ENCODE measurements at places on chromosomes 6 and 20.

- DNase-seq = no peak
Observed at GRCh38 chr20:46905364-46906125, 10.9 kb downstream of the EYA2 start.

DNA sequence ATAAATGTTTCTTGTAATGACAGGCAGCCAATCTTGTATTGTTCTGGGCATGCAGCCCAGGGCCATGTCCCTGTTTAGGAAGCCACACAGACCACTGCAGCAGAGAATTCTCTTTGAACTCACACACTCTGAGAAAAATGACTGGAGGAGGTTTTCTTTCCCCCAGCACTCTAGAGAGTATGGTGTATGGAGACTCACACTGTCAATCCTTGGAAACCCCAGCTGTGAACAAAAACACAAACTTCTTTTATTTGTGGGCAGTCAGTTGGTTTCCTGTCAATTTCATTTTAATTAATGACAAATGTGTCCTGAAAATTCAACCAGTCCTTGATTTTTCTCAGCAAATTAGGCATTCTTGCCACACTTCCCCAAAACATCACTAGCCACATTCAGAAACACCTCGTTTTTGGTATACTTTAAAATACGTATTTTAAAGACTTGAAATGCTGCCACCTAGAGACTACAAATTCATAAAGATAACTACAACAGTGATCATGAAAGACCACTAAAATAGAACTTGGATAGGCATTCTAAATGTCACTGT is 52.9 kb upstream of the UFL1 start:
- no peak for DNase-seq

DNA sequence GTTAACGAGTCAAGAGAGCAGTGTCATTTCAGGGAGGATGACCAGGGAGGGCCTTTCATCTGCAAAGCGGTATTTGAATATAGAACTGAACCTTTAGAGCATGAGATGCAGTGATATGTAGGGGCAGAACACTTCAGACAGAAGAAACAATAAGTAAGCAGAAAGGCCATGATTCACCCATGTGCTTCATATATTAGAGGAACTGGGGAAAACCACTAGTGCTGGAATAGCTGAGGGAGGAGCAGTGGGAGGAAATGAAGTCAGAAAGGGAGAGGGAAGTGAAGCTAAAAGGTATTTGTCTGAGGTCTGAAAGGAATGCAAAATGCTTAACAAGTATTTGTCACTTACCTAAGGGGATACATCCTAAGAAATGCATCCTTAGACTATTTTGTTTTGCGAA is 391.2 kb downstream of the ADGRB3 start:
- no peak for DNase-seq

DNA sequence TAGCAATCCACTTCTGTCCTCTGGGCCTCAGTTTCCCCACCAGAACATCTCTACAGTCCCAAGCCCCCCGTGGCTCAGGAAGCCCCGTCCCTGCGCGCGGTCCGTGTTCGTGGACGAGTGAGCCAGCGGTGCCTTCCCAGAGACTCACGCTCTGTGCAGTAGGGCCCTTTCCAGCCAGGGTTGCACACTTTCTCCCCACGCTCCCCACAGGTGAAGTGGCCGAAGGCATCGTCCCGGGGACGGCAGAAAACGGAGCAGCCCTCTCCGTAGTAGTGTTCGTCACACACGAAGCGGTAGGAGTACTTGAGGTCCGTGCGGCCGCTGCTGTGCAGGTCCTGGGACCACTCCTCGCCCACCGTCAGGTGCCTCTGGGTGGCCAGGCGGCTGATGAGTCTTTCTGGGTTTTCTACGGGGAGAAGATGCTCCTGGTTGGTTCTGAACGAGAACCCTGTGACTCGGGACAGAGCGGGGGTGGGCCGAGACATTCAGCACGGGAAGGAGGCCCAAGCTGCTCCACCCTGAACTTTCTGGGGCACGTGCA is 2.7 kb downstream of the DLL1 start:
- DNase-seq = no peak

GRCh38 chr6:87848616-87849015 is 146.6 kb upstream of the AKIRIN2 start:
- no peak for DNase-seq

DNA sequence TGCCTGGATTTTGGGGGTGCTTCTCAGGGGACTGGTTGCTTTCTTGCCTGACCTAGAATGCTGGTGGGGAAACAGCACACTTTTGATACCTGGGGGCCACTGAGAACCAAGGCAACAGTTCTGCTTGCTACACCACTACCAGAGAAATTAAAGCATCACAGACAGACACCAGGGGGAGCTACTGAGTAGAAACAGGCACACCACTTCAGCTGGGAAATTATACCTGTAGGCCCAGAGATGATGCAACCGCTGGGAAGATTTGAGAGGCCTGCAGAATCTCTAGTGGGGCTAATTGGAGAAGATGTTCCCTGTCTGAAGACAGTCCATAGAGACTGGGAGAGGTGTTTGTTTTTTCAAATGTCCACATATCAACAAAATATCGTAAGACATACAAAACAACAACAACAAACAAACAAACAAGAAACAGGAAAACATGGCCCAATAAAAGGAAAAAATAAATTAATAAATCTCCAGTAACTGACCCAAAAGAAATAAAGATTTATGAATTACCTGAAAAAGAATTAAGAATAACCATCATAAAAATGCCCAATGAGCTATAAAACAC is 129.4 kb upstream of the RIN2 start:
- peak; percentile 42 for DNase-seq

DNA sequence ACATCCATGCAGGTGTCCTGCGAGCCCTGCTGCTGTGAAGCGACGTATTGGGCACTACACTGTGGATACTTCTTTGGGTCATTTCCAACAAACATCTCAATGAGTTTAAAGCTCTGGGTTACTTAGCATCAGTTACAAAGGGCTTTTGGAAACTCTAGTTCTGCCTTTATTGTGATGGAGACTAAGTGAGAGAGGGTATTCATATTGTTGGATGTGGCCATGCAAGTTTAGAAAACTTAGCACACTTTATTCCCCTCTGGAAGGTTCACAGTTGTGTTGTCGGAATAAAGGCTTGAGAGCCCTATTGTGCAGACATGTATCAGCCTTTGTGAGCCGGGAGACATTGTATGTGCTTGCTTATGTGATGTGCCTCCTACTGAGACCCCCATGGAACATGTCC is 22.1 kb downstream of the DUSP22 start:
- DNase-seq = no peak

- no peak for DNase-seq
Observed at GRCh38 chr6:150692604-150693003, 92.9 kb downstream of the PLEKHG1 start.

DNA sequence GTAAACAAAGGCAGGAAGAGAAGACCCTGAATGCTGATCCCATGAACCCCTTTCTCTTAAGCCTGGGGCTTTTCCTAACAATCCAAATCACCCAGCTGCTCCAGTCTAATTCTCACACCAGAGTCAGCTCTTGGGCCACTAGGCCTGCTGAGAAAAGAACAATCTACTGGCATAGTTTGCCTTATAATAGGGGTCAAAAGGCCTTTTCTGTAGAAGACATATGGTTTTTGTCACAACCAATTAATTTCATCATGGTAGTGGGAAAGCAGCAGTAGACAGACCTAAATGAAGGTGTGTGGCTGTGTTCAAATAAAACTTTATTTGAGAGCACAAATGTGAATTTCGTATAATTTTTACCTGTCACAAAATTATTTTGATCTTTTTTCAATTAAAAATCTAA is 994.7 kb upstream of the EPHA7 start:
- DNase-seq = no peak

- DNase-seq = no peak
Observed at GRCh38 chr6:44012078-44012493, 115.2 kb downstream of the MRPL14 start.

- peak; percentile 46 for DNase-seq
Observed at GRCh38 chr20:50504231-50504823, 5.9 kb upstream of the PTPN1 start.

DNA sequence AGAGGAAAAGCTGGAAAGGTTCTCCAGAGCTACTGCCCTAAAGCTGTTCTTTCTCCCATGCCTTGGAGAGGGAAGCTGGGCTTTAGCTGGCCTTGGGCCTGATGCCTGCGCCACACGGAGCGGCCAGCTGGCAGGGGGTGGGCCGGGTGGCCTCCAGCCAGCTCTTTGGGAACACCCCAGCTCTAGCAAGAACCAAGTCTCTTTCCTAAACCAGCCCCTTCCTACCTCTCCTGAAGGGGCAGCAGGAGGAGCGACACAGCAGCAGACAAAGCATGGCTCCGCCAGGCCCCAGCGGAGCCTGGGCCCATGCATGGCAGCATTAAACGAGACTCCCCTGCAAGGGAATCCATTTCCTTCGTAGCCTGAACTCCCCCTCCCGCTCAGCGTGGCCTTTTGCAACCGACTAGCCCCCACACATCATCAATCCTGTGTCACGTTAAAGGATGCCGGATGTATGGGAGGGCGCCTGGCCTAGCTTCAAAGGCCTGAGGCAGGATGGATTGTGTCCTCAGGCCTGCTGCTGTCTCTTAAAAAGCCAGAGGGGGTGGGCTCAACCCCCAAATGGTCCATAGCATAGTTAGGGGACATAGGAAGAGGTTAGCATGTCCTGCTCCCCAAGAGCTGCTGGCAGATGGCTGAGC is 14.0 kb downstream of the MRPS18A start:
- DNase-seq = no peak

GRCh38 chr20:52263757-52264156 is 72.2 kb upstream of the ZFP64 start:
- DNase-seq = no peak

DNA sequence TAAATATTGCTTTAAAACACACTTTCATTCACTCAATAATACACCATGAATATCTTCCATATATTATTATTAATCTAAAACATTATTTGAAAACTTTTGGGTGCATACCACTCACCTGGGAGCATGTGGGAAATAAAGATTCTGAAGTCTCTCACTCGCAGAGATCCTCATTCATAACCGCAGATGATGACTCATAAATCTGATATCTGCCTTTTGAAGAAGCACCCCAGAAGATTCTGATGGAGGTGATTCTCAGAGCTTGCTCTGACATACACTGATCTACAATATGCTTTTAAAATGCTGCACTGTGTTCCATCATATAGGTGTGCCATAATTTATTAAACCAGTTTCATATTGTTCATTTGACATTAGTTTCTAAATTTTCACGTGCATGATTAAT is 135.0 kb upstream of the SGK1 start:
- peak; percentile 13 for DNase-seq

DNA sequence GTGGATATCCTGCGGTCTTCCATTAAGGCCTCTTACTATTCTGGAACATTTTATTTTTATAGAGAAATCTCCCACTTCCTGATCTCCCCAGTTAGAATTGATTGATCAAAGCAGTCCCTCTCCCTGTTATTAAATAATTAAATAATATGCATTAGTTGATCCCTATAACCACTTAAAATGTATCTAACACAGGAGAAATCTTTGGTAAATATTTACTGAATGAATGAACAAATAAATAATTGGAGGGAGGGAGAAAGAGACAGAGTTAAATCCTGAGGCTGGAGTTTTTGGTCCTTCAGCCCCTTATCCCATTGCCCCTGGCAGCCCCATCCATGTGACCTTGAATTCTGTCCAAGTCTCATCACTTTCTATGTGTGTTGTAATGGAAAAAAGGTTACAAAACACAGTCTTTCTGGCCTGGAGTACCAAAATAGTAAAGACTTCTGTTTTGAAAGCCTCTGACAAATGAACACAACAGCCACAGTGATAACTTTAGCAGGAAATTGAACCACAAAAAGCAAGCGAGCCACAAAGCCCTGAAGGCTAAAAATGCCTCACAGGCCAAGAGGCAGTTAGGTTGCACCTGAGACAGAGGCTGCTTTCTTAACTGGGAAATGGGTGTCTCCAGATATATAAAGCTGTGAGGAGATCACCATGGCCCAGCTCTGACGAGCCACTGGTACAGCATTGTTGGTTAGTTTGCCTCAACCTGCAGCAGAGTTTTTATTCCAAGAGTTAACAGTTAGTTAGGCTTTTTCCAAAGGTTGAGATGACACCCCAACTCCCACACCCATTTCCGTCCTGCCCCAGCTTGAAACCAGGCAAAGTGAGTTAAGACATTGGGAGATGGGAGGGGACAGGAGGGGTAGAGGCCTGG is 11.3 kb downstream of the NT5E start:
- DNase-seq = peak; percentile 17

GRCh38 chr6:106181664-106182418 is 95.7 kb downstream of the PRDM1 start:
- no peak for DNase-seq

DNA sequence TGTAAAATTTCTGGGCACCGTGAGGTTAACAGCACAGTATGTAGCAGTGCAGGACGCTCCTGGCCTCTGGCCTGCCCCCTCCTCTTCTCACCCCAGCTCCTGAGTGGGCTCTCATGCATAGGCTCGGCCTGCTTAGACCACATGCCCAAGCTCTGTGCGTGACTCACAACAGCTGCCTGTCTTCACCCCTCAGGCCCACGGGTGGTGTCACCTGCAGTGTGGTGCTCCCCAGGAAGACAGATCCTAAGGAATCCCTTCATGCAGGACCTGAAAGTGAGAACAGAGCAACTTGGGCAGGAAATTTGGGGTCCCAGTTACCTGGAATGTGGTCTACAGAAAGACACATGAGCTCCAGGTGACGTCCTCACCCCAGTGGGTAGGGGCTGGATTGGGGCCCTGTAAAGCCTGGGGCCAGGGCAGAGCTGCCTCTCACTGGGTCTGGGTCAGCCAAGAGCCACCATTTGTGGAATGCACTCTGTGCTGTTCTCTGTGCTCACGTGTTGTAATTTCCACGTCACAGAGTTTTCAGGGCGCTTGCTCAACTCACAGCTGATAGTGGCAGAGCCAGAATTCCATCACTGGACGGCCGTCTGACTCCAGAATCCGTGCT is 37.0 kb upstream of the PXDC1 start:
- DNase-seq = no peak

DNA sequence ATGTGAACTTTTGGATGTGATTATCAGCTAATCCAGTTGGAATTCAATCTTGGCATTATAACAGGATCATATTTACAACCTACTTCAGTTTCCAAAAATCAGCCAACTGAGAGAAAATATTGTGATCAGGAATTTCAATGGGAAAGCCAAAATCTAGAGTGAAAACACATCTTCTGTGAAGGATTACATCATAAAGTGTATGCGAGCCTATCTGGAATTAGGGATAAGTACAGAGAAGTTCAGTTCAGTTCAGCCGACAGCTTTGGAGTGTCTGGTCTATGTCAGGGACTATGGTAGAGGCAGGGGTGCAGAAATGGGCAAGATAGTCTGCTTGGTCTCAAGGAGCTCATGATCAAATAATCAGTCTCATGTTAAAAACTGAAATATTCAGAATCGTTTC is 12.3 kb upstream of the PRIM2 start:
- no peak for DNase-seq

GRCh38 chr6:13474787-13475186 is 12.6 kb downstream of the GFOD1 start:
- no peak for DNase-seq

GRCh38 chr6:26363882-26364701 is 906 bp upstream of the BTN3A2 start:
- DNase-seq = no peak

DNA sequence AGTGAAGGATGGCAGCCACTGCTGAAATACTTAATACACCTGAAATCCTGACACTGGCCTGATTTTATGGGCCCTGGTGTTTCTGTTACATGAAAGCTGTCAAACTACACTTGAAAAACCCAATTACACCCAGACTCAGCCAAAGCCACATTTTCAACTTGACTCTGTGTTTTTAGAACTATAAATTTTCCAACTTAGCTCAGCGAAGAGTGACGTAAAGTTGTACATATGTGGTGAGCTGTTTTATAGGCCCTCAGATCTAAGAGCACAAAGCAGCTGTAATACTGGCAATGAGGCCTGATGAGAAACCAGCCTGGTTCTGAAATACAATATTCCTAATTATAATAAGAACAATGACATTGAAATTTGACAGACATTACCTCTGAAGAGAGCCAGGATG is 18.6 kb downstream of the SCML4 start:
- no peak for DNase-seq

Measured in CD4-positive, alpha-beta T cell (primary cell).